ENCODE measurements at places on chromosomes 3 and 15. TPM values are rescaled to one million over a fixed set of nuclear protein-coding genes. Genes with fewer than 3 reads are reported as not detected.

CCDC12 gene
- total RNA-seq = 21.3 TPM

CIB2 gene
- 4.4 TPM for total RNA-seq

DUOXA2 gene
- 0.35 TPM for total RNA-seq

GRCh38 chr3:172033396-172033795 lies 6.0 kb upstream of the FNDC3B start:
- peaks cover under 1% of the 10 kb centered on the region for H3K4me1 ChIP-seq
- H3K27me3 ChIP-seq = no peaks in the 10 kb centered on the region
- DNase-seq = no peak
- no peak overlapping the region for H3K4me3 ChIP-seq

TIGIT gene
- total RNA-seq = 0.23 TPM

GRCh38 chr3:69249001-69249400 lies 126.6 kb upstream of the LMOD3 start:
- no peaks in the 10 kb centered on the region for H3K36me3 ChIP-seq
- no peak for DNase-seq
- H3K27me3 ChIP-seq = no peaks in the 10 kb centered on the region
- no peaks in the 10 kb centered on the region for H3K4me1 ChIP-seq
